ENCODE measurements at places on chromosomes 6 and 20.

- DNase-seq = no peak
These were observed 28.1 kb upstream of the SLC22A23 start for GRCh38 chr6:3484946-3485345.

DNA sequence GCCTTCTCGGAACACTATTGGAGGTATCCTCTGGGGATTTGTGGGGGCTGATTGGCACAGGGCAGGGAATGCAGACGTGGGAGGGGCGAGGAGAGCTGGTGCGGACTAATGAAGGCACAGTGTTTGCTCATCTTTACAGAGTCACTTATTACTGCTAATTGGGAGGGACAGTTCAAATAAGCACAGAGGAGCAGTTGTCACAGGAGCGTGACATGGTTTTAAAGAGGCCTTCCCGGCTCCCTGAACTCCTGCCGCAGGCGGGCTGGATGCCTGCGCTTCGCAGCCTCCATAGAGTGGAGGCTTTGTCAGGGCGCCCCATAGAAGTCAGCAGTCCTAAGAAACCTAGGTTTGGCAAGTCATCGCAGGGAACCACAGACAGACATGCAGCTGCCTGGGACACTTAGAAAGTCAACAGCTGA lies 149.6 kb downstream of the LINC00237 start:
- DNase-seq = no peak

DNA sequence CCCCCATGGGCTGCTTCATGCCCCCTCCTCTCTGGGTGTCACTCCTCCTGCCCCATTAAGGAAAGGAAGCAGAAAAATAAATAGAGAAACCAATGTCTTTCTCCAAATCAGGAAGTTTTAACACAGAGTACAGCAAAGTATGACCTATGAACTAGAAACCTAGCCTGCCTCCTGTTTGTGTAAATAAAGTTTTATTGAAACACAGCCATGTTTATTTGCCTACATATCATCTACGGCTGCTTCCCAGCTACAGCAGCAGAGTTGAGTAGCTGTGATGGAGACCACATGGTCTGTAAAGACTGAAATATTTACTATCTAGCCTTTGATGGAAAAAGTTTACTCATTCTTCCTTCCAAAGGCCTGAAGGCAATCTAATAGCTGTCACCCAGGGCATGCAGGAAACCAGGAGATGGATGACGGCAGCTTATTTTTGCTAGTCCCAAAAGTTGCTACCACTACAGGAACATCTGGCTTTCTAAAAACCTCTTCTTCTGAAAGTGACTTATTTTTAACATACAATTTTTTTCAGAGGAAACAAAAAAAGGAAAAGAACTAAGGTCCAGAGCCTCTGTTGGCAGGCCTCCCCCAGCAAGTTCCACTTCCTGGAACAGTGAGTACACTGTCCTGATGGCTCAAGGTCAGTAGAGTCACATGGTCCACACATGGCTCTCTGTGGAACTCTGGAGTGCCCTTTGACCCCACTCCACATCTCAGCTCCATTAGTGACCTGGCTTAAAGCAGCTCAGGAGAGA lies 287.8 kb downstream of the PTPRT start:
- no peak for DNase-seq

GRCh38 chr20:47456952-47457724 lies 44.5 kb upstream of the NCOA3 start:
- DNase-seq = peak; percentile 10

- no peak for DNase-seq
These were observed 163.7 kb downstream of the RALGAPA2 start for GRCh38 chr20:20548527-20549266.

- no peak for DNase-seq
These were observed 122.8 kb downstream of the CLVS2 start for GRCh38 chr6:123118811-123119210.

DNA sequence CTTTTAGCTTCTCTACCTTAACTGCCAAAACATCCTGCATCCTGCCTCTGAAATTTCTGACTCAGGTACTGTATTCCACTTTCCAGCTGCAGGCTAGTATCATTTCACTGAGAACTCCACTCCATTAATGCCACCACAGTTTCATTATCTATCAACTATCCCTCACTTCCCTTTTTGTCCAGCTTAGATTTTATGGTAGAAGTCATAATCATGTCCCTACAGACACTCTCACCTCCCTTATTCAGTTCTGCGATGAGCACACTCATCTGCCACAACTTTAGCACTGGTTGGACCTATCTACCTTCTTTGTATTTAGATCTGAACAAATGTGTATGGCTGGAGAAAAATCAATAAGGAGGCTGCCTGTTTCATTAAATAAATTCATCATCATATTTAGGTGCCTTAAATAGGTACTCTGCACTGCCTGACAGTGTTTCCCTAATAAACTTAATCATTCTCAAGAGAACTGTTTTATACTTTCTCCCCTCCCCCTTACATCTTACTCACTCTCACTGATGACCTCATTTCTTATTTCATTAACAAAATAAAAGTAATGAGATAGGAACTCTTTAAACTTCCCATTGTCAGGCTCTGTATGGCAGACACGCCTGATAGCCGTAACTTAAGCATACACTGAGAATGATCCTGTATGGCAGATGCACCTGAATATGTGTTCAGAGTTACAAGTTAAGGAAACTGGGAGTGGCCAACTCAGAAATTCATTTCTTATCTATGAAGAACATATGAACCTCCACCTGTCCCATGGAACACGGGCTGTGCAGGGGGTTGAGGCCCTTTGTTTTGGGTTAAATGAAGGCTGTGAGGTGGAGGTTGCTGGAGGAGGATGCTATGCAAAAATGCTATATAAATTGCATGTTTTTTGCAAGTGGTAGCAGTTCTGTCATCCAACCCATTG lies 95.3 kb upstream of the MAN1A1 start:
- no peak for DNase-seq

DNA sequence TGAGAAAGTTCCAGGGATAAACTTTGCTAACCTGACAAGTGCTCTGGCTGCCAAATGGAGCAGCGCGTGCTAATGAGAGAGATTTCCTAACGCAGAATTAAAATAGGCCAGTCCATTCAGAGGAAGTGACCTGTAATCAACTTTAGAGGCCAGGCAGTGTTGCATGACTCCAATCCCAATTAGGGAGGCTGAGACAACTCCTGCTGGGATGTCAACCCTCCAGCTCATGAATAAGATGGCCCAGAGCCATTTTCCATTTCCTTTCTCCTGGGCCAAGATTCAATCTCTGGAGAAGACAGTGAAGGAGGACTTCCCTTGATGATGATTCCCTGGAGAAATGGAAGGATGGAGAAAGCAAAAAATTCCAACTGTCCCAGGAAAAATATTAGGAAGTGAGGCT lies 241.5 kb upstream of the RNF24 start:
- no peak for DNase-seq

- DNase-seq = no peak
These were observed 227.7 kb downstream of the MYLK4 start for GRCh38 chr6:2523061-2523460.

GRCh38 chr6:121263742-121264141 lies 70.5 kb downstream of the TBC1D32 start:
- DNase-seq = no peak

DNA sequence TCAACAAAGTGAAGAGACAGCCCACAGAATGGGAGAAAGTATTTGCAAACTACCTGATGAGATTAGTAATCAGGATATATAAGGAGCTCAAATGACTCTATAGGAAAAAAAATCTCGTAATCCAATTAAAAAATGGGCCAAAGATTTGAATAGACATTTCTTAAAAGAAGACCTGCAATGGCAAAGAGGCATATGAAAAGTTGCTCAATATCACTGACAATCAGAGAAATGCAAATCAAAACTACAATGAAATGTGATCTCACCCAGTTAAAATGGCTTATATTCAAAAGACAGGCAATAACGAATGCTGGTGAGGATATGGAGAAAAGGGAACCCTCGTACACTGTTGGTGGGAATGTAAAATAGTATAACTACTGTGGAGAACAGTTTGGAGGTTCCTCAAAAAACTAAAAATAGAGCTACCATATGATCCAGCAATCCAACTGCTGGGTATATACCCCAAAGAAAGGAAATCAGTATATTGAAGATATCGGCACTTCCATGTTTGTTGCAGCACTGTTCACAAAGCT lies 65.0 kb downstream of the TOX2 start:
- no peak for DNase-seq

DNA sequence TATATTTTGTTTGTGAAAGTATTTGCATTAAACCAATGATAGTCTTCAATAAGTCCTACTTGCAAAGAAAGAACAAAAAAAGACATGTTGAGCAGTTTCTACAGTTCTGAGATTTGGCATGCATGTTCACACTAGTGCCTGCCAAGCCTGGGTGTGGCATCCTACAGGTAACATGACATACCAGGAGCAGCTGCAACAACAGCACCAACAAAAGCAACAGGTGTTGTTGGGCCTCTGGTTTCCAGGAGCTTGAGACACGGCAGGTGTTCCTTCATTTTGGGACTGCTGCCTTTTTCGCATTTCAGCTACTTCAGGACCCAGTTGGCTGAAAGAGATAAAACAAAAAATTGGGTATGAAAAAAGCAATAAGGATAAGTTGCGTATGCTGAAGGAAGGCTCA lies 41.2 kb upstream of the MTRF1L start:
- DNase-seq = no peak

- DNase-seq = peak; percentile 52
These were observed 16.1 kb upstream of the ZNF217 start for GRCh38 chr20:53609491-53610445.

DNA sequence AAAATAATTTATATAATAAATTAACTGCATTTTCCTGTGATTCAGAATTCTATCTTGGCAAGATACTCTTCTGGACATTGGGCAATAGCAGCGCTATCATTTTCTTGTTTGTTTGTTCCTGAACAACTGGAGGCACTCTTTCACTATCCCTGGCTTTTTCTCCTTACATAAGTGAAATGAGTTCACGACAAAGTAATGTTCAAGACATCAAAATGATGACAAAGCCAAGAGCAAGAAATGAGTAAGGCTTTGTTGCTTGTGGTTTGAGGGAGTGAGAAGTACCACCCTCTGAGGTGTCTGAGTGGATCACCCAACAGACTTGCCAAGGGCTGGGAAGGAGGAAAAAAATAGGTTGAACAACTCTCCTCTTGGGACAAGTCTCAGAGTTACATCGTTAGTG lies 466.6 kb upstream of the JAG1 start:
- DNase-seq = no peak

- DNase-seq = no peak
These were observed 94.6 kb downstream of the TBXT start for GRCh38 chr6:166073082-166073481.

DNA sequence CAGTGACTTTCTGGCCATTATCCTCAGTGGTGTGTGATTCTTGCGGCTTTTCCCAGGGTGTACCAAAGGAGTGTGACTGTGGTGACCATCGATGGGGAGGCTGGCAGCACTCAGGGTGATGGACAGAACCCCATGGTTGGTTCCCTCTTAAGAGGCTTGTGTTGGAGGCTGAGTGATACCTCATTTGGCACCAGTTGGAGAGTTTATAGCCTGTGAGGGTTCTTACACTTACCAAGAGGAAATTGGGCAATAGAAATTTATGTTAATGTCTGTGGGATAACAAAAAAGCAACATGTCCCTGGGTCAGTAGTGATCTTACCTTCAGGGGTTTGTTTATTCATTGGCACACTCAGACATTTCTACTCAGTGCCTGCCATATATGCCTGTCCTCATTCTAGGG lies 37.2 kb downstream of the DAAM2 start:
- DNase-seq = no peak

GRCh38 chr6:26295691-26296555 lies 69.1 kb upstream of the BTN3A2 start:
- DNase-seq = no peak

DNA sequence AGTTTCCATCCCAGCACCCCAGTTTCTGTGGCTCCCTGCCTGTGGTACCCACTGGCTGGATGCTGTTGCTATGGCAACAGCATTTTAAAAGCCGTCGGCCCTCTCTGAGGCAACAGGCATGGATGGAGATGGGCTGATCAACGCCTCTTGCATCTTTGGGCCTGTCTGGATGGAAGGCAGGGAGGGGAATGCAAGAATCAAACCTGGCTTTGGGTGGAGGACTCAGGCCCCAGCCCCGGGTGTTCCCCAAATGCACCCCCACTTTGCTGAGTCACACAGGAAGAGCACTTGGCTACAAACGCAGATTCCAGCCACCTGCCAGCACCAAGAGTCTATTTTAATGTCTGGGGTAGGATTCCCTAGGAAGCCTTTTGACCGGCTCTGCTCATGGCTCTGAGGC lies 45.7 kb upstream of the TGM2 start:
- DNase-seq = no peak

DNA sequence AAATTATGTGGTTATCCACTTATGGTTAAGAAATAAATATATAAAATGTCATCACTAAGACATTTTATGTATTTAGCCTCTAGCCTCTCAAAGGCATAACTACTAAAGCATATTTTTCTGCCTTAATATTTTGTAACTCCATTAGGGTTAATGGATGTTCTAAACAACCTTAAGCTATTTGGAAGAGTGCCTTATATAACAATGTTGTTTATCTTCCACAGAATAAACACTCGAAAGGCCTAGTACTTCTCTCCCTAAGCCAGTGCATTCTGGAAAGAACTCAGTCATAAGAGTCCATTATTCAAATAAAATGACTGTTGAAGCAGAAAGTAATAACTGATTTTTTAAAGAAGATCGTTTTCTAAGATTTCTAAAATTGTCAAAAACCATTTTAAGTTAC lies 15.0 kb upstream of the PRIM2 start:
- no peak for DNase-seq

Data from stimulated activated CD4-positive, alpha-beta T cell treated with anti-CD3 and anti-CD28 coated beads, Interleukin-2, amount 100 ng/mL, for 4 hours (primary cell).